ENCODE measurements at places on chromosomes 12 and 14. TPM values are rescaled to one million over a fixed set of nuclear protein-coding genes. Genes with fewer than 3 reads are reported as not detected.

DNA sequence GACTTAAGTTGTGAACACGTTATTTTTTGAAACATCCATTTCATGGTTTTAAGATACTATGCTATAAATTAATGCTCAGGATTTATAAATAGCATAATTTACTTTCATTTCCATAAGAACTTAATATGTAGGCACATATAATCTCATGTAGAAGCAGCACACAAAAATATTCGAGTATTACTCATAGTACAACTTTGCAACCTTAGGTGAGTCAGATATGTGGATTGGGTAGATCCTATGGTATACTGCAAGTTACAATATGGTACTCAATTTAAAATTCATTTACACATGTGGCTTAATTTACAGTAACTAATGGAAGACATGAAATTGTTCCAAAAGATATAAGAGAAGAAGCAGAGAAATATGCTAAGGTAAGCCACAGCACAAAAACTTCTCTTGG is 26.0 kb downstream of the PSMA3 start:
- no peak for DNase-seq

- no peak for DNase-seq
These were observed 1.1 kb downstream of the TPI1 start for GRCh38 chr12:6868211-6869048.

GRCh38 chr12:107435072-107435471 is 250.5 kb upstream of the PWP1 start:
- no peak for DNase-seq

DNA sequence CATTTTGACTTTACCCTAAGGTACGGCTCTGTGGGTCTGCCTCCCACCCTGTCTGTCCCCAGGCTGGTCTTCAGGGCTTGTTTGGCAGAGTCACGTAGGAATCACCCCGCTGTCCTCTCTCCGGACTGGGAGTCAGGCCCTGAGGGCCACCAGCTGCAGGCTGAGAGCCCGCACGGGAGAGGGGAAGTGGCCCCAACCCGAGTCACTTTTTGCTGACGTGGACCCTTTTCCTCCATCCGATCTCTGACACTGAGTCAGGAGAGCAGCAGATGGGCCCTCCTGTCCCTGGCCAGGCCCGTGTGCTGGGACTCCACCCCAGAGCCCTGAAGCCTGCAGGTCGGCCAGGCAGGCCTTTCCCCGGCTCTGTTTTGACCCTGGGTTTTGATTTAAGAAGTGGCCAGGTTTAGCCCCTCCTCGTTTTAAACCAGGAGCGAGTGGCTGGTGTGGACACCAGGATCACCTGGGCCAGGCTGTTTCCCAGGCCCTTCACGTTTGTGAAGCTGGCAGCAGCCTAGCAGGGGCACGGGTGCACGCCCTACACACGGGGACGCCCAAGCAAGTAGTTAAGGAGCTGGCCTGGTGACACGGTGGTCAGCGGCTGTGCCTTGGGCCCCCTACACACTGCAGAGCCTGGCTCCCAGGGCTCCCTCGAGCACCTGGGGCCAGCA is 12.5 kb upstream of the TEX22 start:
- no peak for DNase-seq

DNA sequence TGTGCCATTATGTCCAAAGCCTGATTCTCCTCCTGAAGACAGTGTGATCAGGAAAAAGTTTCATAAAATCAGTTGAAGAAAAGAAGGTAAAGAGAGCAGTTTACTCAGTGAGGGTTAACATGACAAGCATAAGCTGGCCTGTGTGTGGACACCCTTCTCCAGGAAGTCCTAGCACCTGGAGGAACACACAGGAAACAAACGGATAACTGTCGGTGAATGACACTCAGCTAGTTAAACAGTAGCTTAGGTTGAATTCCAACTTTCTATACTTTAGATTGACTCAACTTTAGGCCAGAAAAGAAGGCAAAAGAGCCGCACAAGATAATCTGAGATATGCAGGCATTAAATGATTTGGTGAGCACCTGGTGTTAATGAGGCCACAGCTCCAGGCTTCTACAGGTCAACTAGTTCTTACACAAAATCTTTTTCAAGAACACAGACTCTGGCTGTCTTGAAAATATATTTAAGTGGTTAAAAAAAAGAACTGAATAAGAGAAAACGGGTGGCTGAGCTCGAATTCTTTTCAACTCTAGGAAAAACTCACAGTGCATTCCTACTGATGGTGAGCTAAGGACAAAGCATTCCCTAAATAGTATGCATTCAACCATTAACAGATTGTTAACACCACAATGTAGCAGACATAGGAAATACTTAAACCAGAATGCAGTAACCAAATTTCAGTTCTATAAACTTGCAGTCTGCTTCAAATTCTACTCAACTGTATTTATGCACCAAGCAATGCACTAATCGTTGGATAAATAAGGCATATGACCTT is 56.9 kb upstream of the TSPAN8 start:
- DNase-seq: peak; percentile 52

DNA sequence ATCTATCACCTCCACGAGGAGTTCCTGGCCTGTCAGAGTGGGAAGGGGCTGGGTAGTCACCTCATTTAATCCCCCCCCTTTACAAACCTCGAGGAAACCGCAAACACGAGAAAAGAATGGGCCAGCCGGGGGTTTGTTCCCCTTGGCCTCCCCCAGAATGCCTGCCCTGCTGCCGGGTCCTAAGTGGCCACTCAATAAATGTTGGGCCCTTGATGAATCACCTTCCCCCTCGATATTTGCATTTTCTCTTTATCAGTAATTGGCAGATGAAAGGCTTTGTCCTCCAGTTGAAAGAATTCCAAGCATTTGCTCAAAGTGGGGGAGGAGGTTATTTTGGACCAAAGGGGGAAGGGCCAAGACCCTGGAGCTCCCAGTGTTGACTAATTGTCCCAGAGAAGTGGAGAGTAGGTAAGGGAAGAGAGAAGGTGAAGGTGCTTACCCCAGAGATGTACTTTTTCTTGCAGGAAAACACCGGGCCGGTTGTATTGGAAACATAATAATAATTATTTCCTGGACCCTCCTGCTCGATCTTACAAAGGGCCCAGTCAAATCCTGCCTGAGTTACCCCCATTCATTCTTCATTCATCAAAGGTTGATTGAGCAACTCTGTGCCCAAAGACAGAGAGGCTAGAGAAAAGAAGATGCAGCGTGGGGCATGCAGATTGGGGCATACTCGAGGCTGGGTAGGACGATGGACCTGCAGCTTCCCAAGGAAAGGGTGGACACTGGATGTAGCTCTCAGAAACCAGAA is 1.9 kb upstream of the KDM2B start:
- DNase-seq: peak; percentile 61

- no peak for DNase-seq
These were observed 27.4 kb upstream of the CCND2 start for GRCh38 chr12:4246116-4246515.

DNA sequence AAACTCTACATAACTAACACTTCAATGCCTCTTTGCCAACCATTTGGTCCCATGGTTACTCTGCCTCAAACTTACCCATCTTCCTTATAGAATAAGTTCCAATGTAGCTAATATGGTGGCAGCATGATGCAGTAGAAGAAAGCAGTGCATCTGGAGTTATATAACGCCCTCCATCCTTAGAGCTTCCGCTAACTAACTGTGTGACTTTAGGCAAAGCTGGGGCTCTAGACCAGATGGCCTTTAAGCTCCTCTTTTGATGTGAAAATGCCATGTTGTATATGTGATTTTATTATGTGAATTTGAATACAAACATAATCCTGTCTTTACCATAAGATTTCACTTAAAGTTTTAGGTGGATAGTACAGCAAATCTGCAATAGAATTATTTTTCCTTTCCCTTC is 6.1 kb downstream of the ABCD2 start:
- DNase-seq: no peak

- peak; percentile 47 for DNase-seq
These were observed 291.2 kb downstream of the AKAP6 start for GRCh38 chr14:32620303-32620702.

DNA sequence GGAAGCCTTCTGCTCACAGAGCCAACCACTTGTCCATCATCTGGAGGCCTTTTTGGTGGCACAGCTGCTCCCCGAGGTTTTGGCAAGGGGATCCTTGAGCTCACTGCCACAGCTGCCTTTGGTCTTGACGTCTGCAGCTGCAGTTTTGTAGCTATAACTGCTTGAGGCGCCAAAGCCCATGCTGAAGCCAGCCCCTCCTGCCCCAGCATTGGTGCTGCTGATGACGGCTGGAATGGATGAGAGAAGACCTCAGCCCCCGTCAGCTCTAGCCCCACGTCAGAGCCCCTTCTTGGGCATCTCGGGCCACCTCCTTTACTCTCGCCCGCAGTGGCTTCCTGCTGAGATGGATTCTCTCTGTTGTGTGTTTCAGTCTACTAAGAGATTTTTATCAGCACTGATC is 12.3 kb upstream of the KRT74 start:
- no peak for DNase-seq

DNA sequence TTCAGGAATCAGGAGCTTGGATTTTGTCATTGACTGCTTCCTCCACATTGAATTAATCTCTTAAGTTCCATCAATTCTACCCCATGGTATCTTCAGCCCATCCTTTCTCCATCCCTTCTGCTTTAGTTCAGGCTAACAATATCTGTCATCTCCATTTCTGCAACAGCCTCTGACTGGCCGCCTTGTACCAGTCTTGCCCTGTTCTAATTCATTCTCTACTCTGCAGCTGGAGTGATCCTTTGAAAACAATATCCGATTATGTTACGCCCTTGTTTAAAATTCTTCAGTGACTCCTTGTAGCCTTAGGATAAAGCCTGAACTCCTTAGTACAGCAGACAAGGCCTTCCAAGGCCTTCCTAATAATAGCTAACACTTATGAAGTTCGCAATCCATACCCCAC is 170.2 kb downstream of the ETV6 start:
- no peak for DNase-seq

GRCh38 chr12:14946162-14946561 is 7.8 kb upstream of the ERP27 start:
- DNase-seq: no peak

DNA sequence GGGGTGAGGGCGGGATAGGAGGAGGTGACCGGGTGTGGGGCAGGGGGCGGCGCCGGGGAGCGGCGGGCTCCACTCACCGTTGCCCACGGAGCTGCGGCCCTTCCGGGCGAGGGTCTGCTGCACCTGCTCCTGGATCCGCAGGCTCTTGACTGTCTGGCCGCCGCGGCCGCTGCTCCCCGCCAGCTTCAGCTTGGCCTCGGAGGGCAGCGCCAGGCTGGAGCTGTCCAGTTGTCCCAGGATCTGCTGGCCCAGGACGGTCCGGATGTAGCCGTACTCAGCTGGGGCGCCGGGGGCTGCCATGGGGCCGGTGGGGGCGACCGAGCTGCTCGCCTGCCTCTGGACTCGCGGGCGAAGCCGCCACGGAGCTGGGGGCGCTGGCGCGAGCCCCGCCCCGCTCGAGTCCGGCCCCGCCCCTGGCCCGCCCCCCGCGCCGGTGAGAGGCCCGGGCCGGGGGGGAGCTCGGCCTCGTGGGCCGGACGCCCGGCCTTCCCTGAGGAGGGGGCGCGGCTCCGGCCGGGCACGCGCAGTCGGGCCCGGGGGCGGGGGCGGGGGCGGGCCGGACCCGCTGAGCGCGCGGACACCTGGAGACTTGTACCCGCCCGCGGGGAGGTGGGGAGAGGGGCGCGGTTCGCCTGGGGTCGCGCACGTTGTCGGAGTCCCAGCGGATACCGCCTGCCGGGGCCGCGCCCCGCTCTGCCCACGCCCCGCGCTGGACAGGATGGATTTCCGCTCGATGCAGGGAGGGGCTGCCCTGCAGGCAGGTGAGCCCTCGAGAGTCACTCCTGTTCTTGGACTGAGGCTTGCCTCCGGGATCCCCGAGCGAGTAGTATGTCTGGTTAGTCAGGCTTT is at the start of gene PKP2:
Gene PKP2 (minus strand): TSS at position 346 of the 849 bp plus-strand sequence. CDS start 46 bp downstream, at position 300.
- no peak for DNase-seq

GRCh38 chr14:86575141-86575540 is 1045.2 kb downstream of the FLRT2 start:
- peak; percentile 15 for DNase-seq

- DNase-seq: no peak
These were observed 181.2 kb downstream of the TMTC2 start for GRCh38 chr12:82867762-82868500.

- peak; percentile 29 for DNase-seq
These were observed 37.1 kb downstream of the RIMKLB start for GRCh38 chr12:8734873-8735381.

- no peak for DNase-seq
These were observed 25.8 kb downstream of the RESF1 start for GRCh38 chr12:31984806-31985591.

- peak; percentile 9 for DNase-seq
These were observed 90.6 kb upstream of the NUDT4 start for GRCh38 chr12:93287149-93287548.

DNA sequence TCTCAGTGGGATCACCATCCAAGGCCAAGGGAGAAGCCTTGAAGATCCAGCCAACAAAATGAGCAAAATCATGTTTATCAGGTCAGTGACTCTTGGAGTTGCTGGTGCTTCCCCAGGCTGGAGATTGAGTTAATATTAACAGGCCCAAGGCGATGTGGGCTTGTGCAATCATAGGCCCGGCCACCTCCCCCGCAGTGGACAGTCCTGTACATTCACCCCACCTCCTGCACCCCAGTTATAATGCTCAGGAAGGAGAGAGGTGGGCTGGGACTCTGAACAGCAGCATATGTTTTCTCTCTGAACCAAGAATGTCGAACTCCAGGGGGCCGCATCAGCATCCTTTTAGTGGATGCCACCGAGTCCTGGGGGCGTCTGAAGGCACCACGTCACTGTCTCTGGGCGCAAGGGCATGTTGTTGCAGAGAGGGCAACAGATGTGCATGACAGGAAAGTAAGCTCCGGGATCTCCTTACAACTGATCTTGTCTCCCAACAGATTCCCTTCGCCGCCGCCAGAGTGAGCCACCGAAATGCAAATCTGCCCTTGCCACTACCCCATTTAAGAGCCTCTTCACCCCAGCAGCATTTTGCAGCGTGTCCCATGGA is 32.2 kb upstream of the SERPINA6 start:
- DNase-seq: peak; percentile 36

DNA sequence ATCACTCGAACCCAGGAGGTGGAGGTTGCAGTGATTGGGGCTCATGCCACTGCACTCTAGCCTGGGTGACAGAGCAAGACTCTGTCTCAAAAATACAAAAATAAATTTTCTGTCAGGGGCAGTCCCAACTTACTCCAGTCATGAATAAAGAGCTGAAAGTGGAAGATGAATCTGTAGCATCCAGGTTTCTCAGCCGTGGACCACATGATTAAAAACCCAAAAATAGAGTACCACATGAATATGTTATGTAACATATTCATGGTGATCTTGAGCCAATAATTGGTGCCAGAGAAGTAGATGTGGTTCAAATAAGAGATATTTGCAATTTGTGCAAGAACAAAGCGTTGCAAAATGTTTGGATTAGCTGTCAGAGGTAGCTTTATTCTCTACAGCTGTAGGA is 23.1 kb downstream of the SPIC start:
- no peak for DNase-seq

- DNase-seq: no peak
These were observed 215.6 kb downstream of the TTC8 start for GRCh38 chr14:89040080-89040459.

- DNase-seq: peak; percentile 64
These were observed 195.1 kb upstream of the RTL1 start for GRCh38 chr14:101098641-101099040.

The BRI3BP gene
- total RNA-seq: 3.6 TPM

The GDF3 gene
- total RNA-seq: not detected

The CCDC196 gene
- not detected for total RNA-seq

The IL31 gene
- total RNA-seq: not detected

The AMHR2 gene
- not detected for total RNA-seq

The MYBPC1 gene
- not detected for total RNA-seq

The PAX9 gene
- total RNA-seq: 1.9 TPM

The SERPINA10 gene
- not detected for total RNA-seq

The NRL gene
- 0.70 TPM for total RNA-seq

The CCDC60 gene
- 1.7 TPM for total RNA-seq

The NRIP2 gene
- total RNA-seq: not detected

The ARF3 gene
- 209 TPM for total RNA-seq

The ADCY4 gene
- total RNA-seq: 0.32 TPM

The PYGL gene
- total RNA-seq: 104 TPM
